ENCODE measurements at places on chromosomes 11 and 22.

DNA sequence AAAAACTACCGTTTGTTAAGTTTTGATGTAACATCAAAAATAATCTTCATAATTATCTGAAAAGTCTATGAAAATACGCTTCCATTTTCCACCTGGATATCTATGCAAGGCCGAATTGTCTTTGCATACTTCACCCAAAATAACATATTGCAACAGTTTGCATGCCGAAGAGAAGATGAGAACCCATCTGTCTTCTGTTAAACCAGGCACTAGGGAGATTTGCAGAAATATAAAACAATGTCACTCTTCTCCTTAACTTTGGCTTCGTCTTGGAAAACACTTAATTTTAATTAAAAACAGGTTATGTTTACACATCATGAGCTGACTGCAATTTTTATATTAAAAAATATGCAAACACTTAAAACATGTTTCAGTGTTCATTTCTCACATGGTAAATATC is 1325.8 kb downstream of the TBC1D22A start:
- no peak for DNase-seq

DNA sequence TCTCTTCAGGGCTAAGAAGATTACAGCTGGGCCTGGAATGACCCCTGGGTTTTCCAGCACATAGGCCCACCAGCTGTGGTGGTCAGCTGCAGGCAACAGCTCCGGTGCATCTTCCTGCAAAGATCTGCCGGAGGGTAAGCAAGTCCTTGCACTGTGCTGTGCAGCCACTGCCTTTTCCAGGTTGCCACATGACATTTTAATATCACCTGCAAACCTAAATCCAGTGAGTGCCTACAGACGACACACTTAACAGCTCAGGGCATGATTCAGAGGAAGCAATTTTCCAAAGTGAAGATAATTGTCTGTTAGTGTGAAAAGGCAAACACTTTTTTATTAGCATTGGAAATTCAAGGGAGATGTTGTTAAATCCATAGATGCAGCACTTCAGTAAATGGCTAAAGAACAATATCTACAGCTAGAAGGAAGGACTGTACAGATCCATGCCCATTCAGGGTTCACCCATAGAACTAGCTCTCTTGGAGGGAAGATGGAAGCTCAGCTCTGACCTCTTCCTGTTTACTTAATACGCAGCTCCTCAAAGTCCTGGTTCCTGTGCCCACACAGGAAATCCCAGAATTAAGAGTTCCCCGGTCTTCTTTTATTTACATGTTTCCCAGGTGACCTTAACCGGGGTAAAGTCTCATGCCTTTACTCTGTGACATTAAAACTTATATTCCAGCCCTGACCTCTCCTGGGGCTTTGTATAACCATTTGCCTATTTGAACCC is 13.3 kb upstream of the NRIP3 start:
- DNase-seq, result no peak

GRCh38 chr11:100929377-100929776 is 200.2 kb downstream of the PGR start:
- no peak for DNase-seq

GRCh38 chr11:27443746-27444507 is 28.7 kb downstream of the LGR4 start:
- DNase-seq, result no peak

DNA sequence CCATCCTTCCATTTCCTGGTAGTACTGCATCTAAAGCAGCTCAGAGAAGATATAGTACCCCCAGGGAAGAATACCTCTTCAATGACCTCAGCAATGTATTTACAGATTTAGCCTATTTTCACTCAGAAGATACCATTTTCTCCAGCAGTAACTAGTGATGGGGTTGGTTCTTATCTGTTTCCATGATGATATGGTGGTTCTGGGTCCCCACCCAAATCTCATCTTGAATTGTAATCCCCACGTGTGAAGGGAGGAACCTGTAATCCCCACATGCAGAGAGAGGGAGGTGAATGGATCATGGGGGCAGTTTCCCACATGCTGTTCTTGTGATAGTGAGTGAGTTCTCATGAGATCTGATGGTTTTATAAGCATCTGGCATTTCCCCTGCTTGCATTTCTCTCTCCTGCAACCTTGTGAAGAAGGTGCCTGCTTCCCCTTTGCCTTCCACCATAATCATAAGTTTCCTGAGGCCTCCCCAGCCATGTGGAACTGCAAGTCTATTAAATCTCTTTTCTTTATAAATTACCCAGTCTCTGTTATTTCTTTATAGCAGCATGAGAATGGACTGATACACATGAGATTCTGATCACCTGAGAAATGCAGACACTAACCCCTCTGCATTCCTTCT is 139.2 kb downstream of the CCDC81 start:
- DNase-seq, result no peak

GRCh38 chr11:121648306-121648705 is 195.5 kb upstream of the SORL1-AS1 start:
- DNase-seq, result no peak

- DNase-seq, result no peak
Observed at GRCh38 chr22:39155421-39155820, 2.9 kb upstream of the CBX7 start.

DNA sequence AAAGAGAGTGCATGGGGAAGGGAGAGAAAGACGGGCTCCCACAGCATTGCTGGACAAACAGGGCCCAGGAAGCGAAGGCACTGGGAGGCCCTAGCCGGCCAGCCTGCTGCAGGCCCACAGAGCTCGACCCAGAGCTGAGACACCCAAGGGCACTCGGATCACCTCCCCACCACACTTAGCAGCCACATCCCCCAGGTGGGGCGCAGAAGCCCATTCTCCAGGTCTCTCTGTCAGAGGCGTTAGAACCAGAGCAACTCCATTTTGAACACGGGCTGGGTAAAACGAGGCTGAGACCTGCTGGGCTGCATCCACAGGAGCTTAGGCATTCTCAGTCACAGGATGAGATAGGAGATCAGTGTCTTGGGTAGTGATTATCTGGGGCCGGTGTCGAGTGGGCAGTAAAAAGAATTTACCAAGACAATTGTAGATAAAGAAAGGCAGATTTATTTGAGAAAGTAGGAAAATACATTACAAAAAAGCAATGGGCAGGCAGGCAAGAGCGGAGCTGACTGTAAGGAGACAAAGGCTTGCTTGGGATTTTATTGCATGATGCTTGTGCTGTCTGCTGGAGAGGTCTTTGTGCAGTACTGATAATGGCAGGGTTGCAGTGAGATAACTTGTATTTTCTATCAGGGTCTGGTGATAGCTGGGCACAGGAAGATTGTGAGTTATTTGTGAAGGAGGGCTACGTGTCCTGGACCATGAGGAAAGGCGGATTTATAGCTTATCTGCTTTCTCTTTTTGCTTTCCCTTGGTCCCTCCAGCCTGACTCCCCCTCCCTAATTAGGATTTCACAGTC is 13.4 kb upstream of the CAPN5 start:
- no peak for DNase-seq

DNA sequence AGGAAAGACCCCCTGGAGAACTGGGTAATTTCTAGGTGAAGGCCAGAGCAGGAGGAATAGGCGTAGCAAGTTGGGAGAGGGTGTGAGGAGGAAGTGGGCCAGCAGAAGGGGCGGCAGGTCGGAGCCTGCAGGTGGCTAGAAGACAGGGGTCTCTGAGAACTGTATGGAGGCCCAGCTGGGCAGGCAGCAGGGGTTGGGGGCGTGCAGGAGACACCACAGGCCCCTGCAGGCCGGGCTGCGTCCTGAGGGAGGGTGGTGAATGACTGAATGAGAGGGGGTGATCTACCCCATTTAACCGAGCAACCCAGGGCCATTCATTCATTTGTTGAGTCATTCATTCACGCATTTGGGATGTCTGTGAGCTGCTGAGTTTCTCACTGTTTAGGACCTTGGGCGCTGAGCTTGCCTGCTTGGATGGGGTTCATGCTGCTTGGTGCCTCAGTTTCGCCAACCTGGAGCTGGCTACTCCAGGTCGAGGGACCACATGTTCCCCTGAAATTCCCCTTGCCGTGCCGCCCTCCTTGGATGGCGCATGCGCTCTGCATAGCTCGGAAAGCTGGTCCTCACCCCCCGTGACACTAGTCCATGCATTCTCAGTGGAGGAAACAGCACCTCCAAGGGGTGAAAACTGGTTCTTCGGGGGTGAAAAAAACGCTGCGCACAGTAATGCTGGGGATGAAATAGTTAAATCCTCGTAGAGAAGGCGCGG is 15.6 kb downstream of the MPPED1 start:
- DNase-seq, result no peak

- no peak for DNase-seq
Observed at GRCh38 chr11:94845622-94846021, 77.5 kb downstream of the AMOTL1 start.

DNA sequence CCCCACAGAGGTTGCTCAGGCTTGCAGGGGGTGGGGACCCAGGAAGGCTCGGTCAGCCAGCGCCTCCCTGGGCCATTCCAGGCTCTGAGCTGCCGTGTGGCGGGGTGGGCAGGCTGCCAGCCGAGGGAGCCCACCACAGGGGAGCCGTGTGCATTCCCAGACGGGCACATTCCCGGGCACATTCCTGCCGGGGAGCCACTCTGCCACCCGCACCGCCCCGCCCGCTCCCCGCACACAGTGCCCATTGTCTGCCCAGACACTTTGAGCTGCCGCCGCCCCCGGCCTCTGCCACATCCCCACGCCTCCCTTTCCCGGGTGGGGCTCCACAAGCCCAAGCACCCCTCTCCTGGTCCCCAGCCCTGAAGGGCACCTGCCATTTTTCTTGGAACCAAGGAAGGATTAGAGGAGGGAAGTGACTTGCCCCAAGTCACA is 27.4 kb downstream of the RPL3 start:
- DNase-seq, result peak; percentile 42

DNA sequence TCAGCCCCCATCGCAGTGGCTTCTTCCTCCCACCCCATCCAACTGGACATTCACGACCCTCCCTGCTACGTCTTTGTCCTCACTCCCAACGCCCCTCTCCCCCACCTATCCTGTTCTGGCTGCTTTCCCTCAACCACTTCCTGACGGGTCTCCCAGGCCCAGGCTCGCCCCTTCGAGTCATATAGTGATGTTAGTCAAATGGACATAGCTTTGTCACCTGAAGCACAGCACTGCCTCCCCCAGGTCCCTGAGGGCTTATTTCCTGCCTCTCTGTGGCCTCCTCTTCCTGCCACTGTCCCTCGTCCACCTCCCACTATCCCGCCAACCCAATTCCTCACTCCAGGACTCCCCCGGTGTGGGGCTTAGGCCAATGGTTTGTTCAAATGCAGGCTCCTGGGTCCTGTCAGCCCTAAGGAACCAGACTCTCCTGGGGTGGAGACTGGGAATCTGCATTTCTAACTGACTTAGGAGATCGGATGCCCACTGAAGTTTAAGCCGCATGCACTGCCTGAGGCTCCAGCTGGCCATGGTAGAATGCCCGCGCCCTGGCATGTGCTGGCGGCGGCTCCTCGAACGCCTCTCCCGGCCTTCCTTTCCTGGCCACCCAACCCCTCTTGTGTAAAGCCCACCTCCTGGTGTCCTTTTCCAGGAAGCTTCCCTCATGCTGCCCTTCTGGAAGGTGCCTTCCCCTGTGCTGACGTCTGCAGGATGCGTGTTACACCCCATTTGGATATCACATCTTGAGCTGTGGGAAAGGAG is 18.3 kb downstream of the SUN2 start:
- DNase-seq, result no peak

DNA sequence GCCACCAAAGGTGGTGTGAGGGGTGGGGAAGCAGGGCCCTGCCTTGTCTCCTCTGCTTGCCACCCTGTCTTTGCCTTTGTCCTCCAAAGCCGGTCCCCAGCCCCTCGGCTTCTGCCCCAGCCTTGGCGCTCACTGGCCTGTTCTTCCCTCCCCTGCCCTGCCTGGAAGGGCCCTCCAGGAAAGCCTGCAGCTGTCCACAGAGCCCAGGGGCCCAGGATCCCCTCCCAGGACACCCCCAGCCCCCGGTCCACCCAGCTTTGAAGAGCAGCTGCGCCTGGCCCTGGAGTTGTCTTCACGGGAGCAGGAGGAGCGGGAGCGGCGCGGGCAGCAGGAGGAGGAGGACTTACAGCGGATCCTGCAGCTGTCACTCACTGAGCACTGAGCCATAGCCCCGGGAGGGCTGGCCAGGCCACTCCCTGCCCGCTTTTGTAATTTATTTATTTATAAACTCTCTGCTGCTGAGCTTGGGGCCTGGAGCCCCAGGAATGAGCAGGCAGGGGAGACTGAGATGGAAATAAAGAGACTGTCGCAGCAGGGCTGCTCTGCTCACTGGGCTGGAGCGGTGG is 1.3 kb upstream of the SSH3 start:
- peak; percentile 76 for DNase-seq

DNA sequence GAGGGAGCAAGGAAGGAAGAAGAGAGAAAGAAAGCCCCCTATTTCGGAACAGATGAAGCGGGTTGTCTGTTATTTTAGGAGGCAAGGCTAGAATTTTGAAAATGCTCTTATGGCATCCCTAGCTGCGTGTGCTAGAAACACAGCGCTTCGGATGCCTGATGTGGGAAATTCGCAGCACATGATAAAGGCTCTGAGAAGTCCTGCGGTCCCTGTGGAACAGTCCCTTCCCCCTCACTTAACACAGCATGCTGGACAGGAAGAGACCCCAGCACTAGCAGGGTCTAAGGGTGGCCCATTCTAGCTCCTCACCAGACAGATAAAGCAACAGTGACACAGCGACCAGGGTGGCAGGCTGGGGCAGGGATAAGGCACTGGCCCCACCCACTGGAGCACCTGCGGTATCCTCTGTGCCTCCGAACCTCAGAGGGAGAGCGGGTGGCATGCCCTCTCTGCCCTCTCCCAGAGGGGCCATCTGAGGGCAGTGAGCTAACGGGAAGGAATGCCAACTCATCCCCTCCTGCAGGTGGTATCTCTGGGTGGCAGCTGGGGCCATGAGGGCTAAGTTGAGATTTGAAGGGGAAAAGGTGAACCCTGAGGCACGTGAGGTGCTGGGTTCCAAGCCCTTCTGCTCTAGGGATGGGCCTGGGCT is 75.7 kb downstream of the SCUBE1 start:
- DNase-seq, result no peak

GRCh38 chr22:35380013-35380412 is 883 bp upstream of the HMOX1 start:
- no peak for DNase-seq

GRCh38 chr11:58693026-58693425 is 38.7 kb downstream of the GLYAT start:
- DNase-seq, result no peak

GRCh38 chr22:42844756-42845155 is 12.3 kb downstream of the ARFGAP3 start:
- DNase-seq, result no peak

- no peak for DNase-seq
Observed at GRCh38 chr22:45670981-45671782, 452 bp upstream of the ATXN10 start.

DNA sequence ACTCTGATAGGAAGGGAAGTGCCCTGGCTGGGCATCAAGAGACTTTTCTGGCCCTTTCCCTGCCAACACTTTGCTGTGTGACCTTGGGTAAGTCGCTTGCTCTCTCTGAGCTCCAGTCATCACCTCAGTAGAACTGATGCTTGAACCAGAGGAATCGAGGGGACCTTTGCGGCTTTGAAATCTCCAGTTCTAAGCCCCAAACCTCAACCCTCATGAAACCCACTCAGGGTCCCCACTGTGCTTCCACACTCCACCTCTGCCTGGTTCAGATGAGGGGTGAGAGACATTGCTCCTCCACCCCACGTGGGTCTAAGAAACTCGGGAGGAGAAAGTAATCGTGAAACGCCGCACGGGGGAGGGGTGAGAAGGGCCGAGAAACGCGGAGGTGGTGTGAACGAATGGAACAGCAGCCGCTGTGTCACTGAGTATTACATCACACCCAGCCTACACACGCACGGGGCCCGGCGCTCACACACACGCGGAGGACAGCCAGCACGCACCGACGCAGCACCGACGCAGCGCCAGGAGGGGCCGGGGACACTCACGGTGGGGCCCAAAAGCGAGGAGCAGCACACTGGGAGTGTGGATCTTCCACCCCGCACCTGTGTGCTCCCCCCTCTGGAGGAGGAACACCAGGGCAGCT is 4.3 kb downstream of the RTN4RL2 start:
- no peak for DNase-seq

- DNase-seq, result no peak
Observed at GRCh38 chr11:71155846-71156245, 96.5 kb downstream of the SHANK2 start.
